ENCODE measurements at places on chromosomes 16 and 17.

DNA sequence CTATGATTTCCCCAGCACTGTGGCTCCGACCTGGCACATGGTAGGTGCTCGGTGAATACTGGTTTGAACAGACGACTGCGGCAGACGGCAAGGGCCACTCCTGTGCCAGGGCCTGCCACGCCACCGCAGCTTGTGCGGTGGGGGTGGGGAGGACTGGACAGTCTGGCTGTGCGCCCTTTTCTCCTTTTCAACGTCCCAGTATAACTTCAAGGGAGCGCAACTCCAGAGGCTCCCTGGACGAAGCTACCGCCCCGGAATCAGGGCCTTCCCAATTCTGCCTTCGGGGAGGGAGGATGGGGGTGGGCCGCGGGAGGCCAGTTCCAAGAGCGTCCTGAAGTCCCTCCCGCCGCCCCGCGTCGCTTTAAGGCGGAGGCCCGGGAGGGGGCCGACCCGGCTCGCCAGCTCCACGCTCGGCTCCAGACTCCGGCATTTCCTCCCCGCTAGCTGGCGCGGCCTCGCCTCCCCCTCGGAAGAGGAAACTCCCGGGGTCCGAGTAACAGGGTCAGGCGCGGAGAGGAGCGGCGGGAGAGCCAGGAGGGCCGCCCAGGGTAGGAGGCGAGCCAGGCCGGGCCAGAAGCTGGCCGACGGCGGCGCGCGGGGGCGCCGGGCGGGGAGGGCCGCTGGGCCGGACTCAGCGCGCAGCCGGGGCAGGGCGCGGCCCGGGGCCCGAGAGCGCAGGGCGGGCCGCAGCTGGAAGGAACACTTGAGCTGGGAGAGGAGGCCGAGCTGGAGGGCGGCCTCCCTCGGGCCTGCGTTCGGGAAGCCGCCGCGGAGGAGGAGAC lies at the start of gene ITPRIPL2:
Gene ITPRIPL2, plus strand, starts transcription at position 388 of the 782 bp plus-strand sequence. CDS start 498 bp downstream, outside the sequence.
- peak; percentile 48 for DNase-seq

DNA sequence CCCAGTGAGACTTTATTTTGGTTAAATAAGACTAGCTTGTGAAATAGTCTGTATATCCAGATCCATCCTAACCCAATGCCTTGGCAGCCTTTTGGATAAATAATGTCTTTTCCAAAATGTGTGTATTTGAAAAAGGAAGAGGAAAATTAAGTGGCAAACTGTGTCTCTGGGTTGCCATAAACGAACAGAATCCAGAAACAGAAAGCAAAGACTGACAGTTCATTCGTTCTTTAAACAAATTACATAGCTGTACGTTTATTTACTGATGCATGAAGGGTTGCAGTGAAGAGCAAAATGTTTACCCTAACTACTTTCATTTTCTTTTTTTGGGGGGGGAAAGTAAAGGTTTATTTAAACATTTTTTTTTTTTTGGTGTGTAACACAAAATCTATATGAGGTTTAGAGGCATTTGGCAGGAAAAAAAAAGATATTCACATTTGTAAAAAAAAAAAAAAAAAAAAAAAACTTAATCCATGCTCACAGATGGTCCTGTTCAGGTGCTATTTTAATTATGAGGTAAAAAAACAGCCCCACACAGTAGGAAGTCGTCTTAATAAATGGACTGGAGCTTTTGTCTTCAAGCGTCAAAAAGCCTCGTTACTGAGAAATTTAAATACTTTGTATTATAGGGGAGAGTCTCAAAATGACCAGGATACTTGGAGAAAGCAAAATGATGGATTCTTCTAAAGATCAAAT lies 245.9 kb downstream of the FTO start:
- no peak for DNase-seq

DNA sequence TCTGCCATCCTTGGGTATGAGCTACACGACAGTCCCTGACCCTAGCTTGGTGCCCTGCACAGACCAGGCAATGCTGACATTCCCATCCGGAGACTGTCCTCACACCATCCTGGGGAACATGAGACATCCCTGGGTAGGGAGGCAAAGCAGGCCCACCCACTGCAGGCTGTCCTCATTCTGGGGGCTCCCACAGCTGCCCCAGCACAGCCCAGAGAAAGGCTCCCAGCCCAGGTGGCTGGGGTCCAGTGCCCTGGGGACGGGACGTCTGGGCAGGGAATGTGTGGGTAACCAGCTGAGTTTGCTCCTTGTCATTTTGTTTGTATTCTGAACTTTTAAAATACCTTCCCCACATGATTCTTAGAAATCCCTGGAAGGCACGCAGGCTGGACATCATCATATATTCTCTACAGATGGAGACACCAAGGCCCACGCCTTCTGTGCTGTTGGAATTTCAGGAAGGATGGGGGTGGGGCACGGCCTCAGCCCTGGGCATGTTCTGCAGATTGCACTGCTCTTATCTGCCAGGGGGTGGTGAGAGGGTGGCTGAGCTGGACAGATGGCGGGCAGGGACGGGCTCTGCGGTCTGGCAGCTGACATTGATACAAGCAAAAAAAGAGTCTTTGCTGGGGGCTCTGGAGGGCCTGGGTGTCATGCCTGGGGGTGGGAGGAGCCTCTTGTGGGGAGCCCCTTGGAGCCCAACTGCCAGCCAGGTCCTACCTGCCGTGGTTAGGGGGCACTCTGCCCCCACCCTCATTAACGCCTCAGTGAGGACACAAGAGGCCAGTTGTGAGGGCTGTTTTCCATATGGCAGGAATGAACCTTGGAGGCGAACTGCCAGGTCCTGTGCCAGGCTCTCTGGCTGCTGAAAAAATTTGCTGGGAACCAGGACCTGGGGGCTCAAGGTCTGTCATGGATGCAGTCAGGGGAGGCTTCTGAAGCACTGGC lies 28.4 kb downstream of the LRRC75A start:
- no peak for DNase-seq

DNA sequence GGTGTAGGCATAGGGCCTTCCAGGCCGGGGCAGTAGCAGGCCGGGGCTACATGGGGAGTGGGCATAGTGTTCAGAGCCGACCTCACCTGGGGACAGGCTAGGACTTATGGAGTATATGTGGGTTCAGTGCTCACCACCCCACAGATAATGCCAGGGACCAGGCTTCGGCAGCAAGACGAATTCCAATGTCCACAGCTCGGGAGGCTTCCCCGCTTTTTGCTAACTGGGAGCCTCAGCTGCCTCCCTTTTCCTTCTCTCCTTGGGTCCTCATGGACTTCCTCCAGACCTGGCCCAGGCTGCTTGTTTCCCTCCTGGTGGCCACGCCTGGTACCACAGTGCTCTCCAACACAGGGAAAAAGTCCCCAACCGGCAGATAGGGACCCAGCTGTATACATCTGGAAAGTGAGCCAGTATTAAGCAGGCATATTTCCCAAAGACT lies 20.1 kb upstream of the SLC46A1 start:
- DNase-seq, result no peak

GRCh38 chr16:2715519-2715918 lies 4.5 kb downstream of the PRSS27 start:
- DNase-seq, result peak; percentile 40

- DNase-seq, result no peak
Measured at GRCh38 chr16:70598937-70599503, 47.3 kb upstream of the IL34 start.

DNA sequence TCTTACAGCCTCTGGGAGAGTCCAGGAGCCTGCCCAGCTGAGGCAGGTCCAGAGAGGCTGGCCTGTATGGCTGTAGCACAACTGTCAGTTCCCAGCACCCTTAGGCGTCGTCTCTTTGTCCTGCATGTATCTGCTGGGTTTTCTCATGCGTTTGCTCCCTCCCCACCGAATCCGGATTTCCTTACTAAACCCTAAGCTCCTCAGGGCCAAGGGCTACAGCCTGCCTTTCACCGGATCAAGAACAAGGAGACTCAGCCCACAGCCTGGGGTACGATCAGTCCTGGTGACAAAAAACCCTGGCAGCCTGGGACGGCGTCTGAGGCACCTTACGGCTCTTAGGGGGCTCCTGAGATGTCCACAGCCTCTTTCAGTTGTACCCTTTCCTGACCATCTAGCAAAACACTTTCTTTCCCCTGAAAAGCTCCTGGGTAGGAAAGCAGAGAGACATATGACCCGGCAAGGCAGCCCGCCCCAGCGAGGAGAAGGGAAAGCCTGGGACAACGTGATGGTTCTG lies 12.2 kb downstream of the HIC1 start:
- DNase-seq, result no peak

DNA sequence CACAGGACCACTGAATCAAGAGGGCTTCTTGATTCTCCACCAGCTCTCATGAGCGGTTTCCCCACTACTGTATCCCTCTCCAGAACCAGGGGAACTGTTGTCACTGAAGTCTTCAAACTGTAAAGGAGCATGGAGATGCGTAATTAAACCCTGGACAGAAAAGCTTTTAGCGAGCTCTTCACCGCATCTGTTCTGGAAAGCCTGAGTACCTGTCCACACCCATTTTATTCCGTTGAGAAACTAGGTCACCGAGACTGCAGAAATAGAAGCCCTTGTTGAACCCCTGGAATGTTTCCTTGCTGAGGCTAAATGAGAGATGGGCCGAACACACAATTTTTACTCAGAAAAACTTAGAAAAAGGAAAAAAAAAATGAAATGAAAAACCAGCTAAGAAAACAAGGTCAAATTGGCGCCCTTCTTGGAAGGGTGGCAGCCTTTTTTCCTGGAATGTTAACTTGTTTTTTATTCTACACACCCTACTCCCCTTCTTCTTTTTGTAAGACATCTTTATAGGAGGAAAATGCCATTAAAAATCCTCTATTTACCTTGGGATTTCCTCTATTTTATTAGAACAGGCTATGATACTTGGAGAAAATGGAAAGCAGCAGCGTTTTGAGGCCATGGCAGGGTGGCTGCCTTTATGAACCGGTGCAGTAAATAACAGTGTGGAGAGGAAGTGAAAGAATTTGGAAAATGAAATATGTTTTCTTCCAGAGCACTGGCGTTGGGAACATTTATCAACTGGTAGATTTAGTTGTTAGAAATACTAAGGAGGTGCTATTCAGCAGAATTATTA lies 52.6 kb upstream of the CRISPLD2 start:
- DNase-seq, result no peak

GRCh38 chr17:40321524-40321929 lies 12.5 kb downstream of the RARA start:
- DNase-seq, result no peak

DNA sequence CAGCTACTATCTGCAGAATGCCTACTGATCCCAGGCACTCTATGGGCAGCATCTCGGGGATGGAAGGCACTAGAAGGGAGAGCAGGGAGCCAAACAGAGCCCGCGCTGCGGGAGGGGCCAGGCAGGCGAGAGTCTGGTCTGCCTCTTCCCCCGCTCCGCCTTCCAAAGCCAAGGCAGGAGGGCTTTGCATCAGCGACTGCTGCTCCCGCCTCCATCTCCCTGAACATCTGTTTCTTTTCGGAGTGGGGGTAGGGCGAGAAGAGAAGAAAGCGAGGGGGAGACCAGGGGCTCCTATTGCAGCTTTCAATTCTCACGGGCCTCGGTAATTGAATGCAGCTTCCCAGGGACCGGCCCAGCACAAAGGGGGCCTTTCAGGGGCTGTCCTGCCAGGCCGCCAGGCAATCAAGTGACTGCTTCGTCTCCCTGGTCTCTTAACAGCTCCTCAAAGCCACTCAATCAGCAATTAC lies 31.4 kb upstream of the CDC42EP4 start:
- peak; percentile 95 for DNase-seq

DNA sequence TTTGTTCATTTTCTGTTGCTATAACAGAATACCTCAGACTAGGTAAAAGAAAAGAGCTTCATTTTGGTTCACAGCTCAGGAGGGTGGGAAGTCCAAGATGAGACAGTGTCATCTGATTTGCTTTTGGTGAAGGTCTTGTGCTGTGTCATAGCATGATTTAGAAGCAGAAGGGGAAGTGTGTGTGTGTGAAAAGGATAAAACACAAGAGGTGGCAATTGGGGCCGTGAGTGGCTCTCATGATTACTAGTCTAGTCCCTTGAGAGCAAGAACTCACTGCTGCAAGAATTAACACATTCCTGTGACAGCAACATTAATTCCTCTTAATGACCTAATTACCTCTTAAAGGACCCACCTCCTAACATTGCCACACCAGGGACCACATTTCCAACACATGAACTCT lies 8.3 kb downstream of the SLC35G3 start:
- no peak for DNase-seq

DNA sequence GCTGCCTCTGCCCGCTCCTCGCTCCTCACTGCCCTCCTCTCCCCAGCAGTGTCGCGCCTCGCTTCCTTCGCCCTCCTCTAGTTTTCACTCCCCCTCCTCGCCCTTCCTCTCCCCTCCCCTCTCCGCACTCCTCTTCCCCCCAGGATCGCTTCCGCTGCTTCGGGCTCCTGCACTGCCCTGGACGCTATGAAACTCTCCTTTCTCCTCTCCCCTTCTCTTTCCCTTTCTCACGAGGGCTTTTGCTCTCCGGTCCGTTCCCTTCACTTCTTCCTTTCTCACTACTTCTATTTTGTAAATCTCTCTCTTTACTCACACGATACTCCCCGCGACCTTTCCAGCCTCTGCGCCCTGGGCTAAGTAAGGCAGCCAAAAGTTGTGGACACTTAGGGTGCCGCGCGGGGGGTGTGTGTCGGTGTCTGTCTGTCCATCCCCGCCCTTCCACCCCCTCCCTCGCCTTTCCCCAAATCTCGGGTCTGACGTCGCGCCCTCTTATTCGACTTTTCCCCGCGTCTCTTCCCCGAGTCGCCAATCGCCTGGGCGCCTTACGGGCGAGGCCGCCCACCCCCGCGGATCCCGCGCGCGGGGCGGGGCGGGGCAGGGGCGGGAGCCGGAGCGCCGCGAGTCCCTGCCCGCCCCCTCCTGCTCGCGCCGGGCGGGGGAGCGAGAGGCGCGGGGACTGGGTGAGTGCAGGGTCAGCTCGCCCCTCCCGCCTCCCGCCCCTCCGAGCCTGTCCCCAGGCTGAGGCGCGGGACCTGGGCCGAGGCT lies at the start of gene IRX3:
Gene IRX3, minus strand, starts transcription at position 422 of the 765 bp plus-strand sequence. CDS start 737 bp downstream, outside the sequence.
- peak; percentile 87 for DNase-seq

- DNase-seq, result peak; percentile 89
Measured at GRCh38 chr17:45277216-45277849, 15.4 kb upstream of the SPATA32 start.

DNA sequence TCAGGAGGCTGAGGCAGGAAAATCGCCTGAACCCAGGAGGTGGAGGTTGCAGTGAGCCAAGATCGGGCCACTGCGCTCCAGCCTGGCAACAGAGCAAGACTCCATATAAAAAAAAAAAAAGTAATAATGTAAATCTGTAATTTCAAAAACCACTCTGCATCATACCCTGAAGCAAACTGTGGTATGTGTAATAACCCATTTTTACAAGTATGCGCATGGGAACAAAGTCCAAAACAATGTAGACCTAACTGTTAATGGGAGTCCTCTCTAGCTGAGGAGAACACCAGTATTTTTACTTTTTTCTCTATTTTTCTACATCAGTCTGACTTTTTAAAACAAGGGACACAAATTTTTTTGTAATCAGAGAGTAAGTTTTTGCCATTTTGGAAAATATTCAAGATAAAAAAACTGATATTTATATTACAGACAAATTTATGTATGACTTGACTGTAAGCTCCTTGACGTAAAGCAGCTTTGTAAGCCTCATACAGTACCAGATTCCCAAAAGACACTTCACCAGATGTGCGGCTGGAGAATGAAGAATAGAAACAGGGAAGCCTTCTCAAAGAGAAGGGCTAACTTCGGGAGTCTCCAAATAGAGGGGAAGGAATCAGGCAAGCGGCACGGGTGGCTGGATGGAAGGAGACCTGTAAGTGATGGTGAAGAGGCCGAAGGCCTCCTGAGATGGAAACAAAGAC lies 25.7 kb downstream of the CMTM4 start:
- no peak for DNase-seq
